Forelimb muscle (tissue), 1 donor: ENCODE measurements at places on chromosomes 5 and 9. TPM values are rescaled to one million over a fixed set of nuclear protein-coding genes. Genes with fewer than 3 reads are reported as not detected.
A peak's percentile ranks its signal among the peaks of the same experiment; 100 is the strongest.

DNA sequence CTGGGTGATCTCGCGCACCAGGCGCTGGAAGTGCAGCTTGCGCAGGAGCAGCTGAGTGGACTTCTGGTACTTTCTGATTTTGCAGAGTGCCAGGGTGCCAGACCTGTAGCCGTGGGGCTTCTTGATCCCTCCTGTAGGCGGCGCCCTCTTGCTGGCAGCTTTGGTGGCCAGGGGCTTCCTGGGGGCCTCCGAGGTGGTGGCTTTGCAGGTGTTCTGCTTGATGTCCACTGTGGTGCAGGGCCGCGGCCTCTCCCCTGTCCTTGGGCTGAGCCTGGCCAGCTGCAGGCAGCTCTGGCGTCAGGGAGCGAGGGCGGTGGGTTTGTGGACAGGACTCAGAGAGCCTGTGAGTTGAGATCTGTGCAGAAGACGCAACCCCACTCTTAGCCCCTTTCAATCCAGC lies 36.1 kb downstream of the TAF11L14 start:
- DNase-seq: no peak

CAMK4 gene
- 4.7 TPM for polyA plus RNA-seq

ANKRD18A gene
- polyA plus RNA-seq: 0.09 TPM

DNA sequence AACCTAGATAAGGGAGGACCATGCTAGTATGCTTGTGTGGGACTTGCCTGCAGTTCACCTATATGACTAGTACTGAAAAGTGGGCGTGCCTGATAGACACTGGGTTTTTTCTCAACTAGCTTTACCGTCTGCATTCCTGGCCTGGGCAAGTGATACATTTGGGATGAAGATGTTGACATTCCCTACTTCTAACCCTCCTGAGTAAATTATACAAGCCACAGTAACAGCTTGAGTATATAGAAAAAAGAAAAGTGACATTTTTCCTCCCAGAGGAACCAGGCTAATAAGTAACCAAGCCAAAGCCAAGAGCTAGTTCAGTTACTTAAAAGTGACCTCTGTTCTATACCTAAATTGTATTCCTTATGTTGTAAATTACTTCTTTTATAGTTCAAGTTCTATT lies 153.8 kb upstream of the CYLC2 start:
- no peak for DNase-seq

GRCh38 chr5:77719666-77720363 lies 56.3 kb downstream of the TBCA start:
- DNase-seq: no peak

GRCh38 chr5:114297915-114298314 lies 64.0 kb upstream of the KCNN2 start:
- DNase-seq: no peak

- DNase-seq: no peak
These were observed 36.2 kb upstream of the SMARCA2 start for GRCh38 chr9:1978941-1979340.

AQP3 gene
- polyA plus RNA-seq: 5.3 TPM

GRCh38 chr5:16713386-16713928 lies 96.7 kb upstream of the RETREG1 start:
- DNase-seq: no peak

GRCh38 chr5:33975852-33976251 lies 8.6 kb downstream of the SLC45A2 start:
- peak; percentile 60 for DNase-seq

DNA sequence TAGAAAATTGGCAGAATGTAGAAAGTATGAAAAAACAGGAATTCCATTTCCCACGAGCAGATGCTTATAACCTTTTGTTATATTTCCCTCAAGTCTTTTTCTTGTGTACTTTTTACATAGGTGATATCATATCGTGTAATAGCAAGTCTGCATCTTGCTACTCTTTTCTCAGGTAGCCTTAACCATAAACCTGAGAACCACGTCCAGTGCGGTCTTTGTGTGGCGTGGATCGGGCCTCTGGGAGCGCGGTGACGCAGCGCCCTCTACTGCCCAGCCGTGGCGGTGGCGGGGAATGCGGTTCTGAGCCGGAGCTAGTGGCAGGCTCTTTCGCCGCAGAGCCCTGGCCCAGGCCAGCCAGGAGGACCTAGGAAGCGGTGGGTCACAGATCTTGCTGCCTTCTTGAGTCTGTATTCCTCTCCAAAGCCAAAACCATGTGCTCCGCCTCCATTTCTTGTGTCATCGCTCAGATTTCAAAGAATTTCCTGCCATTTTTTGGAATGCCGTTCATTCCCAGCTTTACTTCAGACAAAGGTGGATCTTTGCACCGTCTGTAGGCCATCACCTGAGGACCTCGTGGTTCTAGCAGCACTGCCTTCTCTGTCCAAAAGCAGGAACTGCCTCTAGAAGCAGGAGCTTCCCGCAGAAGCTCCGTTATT lies 71.9 kb downstream of the MVB12B start:
- no peak for DNase-seq

DNA sequence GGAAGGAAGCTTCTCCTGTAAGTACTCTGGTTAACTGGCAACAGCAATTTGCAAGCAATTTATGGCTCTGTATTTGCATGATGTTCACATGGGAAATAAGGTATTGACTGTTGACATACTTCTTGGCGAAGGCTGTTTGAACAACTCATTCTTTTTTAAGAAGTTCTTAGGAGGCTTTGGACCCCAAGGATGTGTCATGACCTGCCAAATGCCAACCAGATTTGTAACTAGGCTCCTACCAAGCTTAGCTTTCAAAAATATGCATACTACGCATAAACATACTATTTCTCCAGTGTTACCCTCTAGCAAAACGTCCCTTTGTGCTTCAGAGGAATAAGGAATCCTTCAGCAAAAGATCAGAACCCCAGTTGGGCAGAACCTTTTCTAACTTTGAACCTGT lies 165.2 kb upstream of the MSX2 start:
- no peak for DNase-seq

DNA sequence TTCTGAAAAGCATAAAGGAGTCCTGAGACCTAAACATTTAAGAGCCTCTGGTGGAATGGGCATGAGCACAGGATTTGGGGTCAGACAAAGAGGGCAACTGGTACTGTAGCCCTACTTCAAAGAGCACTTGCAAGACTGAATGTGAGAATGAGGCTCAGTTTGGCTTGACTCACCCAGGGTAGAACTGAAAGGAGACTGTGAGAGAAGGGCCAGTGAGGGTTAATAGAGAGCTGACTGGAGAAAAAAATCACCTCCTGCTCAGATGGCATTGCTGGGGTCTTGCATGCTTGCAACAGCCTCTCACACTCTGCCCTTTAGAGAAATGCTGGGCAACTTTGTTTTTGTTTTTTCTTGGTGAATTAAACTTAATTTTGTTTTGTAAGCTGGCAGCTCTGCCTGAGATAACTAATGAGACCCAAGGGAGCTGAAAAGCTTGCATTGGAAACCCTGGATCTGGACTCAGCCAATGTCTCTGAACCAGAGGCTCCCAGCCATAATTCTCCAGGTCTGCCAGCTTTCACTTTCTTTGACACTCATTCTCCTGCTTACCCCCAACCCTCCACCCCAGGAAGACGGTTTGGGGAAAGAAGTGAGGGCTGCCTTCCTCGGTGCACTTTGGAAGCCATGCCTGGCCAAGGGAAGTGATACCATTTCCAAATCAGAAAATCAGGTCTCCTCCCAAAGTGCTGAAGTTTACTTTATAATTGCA lies 161.1 kb upstream of the PANK3 start:
- DNase-seq: no peak

SPINK4 gene
- polyA plus RNA-seq: not detected

DNA sequence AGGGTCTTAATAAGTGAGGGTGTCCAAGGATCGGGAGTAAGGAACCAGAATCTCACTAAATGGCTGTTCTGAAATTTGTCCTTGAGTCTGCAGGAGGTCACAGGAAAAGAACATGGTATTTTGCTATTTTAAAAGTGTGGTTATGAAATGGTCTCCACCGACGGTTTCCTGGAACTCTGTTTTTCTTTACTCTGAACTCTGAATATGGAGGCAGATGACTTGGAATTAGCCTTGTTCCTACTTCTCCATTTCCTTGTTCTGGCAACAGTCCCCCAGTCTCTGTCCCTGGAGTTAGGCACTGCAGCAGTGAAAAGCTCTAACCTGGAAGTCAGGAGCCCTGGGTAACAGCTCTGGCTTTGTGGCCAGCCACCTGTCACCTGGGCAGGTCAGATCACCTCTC lies 46.6 kb upstream of the C5orf58 start:
- no peak for DNase-seq
